ENCODE measurements at places on chromosomes 12 and 14.

GRCh38 chr12:91918431-91918830 lies 227.2 kb downstream of the BTG1 start:
- DNase-seq: no peak

DNA sequence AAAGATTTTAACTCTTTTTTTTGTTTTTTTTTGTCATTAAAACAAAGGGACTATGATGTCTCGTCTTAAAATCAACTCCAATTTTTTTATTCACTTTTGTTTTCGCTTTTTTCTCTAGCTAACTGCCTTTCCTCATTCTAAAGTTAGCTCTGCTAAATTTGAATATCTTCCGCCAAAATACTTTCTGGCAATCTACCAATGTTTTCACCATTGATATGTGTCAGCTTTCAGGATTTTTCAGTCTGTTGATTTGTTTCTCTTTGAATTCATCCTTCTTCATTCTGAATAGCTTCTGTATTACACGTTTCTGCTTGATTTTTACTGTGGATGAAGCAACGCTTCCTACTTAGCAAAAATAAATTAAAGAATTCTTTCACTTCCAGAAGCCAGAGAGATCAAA lies 38.7 kb upstream of the NOVA1 start:
- peak; percentile 9 for DNase-seq

- DNase-seq: no peak
Measured at GRCh38 chr12:40164034-40164433, 58.2 kb upstream of the SLC2A13 start.

- no peak for DNase-seq
Measured at GRCh38 chr14:66008631-66009030, 477.5 kb upstream of the CCDC196 start.

DNA sequence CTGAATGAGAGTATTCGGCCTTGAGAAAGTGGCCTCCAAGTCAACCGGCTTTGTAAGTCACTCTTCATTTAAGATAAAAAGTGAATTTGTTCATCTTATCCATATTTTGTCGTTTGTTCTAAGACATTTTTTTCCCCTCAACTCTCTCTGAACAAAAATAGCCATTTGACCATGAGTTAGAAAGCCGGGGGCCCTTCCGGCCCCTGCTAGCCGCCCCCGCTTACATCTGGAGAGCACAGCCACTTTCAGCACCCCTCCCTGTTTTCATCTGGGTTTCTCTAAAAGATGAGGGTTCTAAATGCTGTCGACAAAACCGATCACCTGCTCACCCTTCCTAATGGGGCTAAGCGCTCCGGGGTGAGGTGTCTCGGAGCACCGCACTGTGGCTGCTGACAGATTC lies 30.7 kb upstream of the DLK1 start:
- no peak for DNase-seq

DNA sequence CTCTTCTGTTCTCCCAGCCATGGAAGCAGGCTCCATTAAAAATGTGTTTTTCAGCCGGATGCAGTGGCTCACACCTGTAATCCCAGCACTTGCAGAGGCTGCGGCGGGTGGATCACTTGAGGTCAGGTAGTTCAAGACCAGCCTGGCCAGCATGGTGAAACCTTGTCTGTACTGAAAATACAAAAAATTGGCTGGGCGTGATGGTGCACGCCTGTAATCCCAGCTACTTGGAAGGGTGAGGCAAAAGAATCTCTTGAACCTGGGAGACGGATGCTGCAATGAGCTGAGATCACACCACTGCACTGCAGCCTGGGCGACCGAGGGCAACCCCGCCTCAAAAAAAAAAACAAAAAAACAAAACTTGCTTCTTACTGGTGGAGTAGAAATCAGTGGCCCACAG lies 39.8 kb downstream of the FNTB start:
- no peak for DNase-seq

DNA sequence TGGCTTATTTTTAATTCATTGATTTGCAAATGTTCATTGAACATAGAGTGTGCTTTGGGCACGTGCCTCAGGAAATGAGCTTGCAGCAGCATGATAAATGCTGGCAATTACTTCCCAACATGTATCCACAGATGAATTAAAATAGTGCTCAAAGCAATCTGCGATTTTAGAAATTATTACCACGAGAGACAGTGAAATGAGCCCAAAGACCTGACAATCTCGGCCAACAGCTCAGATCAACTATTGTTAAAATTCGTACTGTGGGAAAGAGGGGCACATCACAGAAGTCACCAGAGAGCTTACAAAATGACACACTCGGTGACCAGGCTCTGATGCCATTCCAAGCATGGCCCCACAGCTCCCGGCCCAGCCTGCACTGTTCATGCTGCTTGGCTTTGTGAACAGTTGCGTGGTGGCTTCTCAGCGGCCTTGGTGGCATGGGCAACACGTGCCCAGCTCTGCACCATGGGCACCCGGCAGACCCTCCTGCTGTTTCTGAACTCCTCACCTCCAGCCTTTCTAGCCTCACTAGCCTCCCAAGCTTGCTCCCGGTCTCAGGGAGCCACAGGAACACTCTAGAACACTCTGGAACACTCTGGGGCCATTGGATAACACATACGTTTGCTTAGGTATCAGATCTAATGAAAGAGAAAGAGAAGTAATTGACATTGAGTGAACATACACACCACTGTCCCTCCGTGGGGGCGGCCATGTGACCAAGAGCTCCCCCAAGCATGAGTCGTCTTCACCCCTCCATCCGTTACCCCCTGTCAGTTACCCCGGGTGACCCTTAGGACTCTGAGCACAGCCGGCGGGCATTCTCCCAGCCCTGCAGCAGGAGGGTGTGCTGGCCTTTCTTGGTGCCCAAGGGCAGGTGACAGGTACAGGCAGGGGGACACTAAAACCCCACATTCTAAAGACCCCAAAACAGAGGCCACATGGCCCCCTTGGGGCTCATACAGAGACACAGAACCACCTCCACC lies 28.0 kb downstream of the RIMBP2 start:
- DNase-seq: no peak

- no peak for DNase-seq
Measured at GRCh38 chr12:98402091-98402490, 113.3 kb upstream of the TMPO start.

GRCh38 chr12:116353958-116354357 lies 76.5 kb upstream of the MED13L start:
- DNase-seq: no peak

DNA sequence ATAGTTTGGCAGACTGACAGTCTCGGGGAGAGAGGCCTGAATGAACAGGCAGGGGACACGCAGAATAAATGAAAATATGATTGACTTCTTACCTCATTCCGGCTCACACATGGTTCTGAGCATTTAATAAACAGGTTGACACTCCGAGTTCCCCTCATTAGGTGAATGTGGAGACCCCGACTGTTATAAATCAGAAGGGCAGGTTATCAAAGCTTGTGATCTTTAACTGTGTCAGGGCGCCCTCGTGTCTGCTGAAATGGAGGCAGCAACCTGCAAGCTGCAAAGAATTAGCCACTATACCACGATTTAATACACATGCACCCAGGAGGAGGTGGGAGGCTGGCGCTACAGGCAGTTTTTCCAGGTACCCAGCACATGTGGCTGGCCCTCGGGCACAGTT lies 627.5 kb downstream of the MED13L start:
- no peak for DNase-seq

GRCh38 chr12:65004270-65004669 lies 116.8 kb downstream of the WIF1 start:
- DNase-seq: peak; percentile 38
